ENCODE measurements at places on chromosomes 7 and 10.

DNA sequence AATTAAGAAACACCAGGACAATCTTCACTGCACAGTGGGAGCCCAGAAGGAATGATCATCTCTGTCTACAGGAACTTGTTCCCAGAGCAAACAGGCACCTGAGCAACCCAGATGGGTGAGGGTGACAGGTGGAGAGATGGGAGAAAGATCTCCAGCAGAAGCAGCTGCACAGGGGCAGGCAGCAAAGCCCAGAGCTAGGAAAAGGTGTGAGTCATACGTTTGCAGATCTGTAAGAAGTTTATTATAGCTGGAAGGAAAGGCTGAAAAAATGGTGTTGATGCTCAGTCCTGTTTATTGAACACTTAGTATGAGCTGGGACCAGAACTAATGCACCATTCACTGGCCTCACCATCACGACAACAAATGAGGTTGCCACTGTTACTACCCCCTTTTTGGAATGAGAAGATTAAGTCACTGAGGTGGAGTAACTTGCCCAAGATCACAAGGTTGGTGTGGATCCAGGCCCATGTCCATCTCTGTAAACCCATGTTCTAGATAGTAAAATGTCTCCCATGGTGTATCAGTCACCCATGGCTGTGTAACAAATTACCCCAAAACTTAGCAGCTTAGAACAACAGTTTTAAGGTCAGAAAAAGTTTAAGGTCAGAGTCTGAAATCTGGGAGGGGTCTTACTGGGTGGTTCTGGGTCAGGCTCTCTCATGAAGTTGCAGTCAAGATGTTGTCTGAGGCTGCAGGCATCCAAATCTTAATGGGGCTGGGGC, 506.9 kb downstream of the RPS24 start:
- no peak for DNase-seq

DNA sequence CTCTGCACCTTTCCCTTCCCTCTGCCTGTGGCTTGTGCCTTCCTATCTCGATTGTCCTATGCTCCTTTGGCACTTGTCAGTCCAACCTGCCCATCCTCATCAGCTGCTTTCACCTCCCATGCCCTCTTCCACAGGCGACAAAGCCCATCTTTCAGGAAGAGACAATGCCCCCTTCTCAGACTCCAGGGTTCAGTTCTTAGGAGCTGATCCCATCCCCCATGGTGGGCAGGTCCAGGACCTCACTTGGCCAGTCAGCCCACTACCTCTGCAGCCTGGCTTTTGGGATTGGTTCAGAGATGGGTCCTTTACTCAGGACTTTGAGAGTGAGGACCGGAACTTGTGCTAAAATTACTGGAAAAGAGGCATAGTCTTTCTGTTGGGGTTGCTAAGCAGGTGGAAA, 74.0 kb upstream of the NANOS1 start:
- DNase-seq: no peak

DNA sequence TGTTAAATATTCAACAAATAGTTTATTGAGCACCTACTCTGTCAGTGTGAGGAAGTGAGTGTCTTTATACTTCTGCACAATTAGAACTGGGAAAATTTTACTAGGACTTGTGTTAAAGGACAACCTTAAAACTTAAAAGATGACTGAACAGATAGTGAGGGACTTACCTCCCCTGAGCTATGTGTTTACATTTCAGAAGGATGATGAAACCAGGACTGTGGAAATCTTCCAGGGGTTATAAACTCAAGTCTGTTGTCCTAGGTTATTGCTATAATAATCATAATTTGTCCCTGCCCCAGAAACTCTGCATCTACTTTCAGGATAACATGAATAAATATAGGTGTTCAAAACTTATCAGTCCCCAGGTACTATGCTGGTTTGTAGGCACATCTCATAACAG, 261.0 kb upstream of the MKLN1 start:
- no peak for DNase-seq

GRCh38 chr7:8175929-8176369, 86.0 kb downstream of the ICA1 start:
- DNase-seq: no peak

DNA sequence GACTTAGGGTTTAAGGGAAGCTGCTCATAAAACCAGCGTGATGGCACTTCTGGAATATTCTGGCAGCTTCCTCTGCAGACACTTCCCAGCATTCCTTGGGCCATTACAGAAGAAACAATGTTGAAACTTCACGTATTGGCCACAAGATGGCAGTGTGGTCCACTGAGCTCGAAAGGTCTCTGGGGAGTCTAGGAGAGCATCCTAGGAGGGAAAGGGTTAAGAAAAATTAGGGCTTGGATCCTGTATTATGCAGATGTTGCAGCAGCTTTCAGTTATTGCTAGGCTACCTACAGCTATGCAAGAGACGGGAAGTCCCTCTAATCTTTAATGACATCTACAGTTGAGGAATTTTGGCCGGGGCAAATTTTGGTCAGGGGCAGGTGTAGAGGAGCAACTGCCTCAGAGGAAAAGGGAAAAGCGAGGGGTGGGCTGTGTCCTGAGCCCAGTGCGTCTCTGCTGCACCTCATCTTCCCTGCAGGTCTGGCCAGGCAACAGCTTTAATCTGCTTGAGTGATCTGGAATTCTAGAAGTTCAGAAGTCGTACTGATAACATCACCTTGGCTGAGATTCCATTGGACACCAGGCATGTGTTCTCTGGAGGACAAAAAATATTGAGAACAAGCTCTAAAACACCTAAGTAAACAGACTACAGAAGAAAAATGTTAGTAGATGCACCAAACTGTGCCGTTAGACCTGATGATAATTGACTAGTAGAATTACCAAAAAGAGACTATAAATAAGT, 220.8 kb upstream of the PRSS58 start:
- DNase-seq: no peak

DNA sequence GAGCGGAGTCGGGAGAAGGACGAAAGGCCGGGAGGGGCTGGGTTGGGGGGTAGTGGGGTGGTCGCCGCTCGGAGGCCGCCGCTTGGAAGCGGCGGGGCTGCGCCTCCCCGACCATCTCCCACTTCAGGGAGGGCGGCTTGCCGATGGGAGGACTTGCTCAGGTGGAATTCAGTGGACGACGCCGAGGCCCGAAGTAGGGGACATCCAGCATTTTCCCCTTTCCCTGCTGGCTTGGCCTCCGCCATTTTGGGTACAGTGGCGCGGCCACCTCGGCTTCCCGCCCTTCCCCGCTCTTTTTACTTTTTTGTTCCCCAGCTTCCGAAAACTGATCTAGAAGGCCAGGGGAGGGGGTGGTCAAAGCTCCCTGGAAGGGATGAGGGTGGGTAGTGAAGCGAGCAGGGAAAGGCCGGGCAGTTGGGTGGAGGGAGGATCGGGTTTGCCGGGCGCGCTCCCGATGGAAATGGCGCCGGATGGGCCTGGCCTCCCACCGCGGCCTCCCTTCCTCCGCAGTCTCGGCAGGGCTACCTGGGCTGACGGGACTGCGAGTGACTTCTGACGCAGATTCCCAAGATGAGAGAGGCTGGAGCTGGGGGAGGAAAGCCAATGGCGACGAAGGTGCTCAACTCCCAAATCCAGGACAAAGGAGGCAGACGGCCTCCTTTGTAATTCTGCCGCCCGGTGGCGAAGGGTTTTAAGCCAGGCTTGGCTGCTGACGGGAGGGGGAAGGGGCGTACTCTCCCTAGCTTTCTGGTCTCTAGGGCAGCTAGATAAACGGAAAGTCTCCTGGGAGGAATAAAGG, at the start of gene PBLD:
Gene PBLD, minus strand, starts transcription at position 670 of the 799 bp plus-strand sequence. CDS start 26,084 bp downstream, outside the sequence.
- DNase-seq: peak; percentile 7

DNA sequence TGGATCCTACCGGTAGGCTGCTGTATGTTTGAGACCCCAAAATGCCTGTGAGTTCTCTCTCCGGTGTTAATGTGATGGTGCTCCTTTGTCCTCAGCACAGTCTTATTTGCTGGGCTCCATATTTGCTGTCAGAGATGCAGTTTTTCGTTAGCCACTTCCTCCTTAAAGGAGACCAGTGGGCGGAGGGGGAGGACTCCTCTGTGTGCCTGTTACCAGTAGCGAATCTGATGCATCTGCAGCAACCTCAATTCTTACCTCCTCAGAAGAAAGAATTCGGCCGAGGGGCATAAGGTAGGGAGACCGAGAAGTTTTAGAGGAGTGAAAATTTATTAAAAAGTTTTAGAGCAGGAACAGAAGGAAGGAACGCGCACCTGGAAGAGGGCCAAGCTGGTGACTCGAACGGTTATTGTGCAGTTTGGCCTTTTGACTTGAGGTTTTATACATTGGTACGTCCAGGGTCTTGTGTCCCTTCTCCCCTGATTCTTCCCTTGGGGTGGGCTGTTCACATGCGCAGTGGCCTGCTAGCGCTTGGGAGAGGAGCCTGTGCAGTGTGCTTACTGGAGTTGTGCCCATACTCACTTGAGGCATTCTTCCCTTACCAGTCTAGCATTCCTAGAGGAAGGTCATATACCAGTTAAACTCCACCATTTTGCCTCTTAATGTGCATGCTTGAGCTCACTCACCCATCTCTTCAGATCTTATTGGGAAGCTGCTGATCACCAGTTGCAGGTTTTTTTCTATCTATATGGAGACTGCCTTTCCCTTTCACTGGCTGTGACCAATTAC, 49.5 kb downstream of the GNAI1 start:
- DNase-seq: no peak

DNA sequence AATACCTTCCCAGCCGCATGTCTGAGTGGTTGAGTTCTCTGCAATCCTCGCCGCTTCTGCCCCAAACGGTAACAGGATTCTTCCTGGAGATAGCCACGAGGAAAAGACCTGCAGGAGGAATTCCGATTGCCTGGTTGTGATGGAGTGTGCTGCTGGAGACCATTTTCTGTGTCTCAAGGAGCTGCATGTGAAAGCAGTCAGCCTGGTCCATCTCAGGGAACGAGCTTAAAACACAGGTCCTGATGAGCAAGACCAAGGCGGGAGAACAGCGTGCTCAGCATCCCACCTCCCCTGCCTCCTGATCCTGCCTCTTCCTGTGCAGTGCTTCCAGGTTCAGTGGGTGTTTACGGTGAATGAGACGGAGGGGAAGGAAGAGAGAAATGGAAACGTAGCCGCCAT, 26.5 kb downstream of the VIPR2 start:
- no peak for DNase-seq

GRCh38 chr10:74932648-74933047, 106.2 kb downstream of the KAT6B start:
- no peak for DNase-seq

DNA sequence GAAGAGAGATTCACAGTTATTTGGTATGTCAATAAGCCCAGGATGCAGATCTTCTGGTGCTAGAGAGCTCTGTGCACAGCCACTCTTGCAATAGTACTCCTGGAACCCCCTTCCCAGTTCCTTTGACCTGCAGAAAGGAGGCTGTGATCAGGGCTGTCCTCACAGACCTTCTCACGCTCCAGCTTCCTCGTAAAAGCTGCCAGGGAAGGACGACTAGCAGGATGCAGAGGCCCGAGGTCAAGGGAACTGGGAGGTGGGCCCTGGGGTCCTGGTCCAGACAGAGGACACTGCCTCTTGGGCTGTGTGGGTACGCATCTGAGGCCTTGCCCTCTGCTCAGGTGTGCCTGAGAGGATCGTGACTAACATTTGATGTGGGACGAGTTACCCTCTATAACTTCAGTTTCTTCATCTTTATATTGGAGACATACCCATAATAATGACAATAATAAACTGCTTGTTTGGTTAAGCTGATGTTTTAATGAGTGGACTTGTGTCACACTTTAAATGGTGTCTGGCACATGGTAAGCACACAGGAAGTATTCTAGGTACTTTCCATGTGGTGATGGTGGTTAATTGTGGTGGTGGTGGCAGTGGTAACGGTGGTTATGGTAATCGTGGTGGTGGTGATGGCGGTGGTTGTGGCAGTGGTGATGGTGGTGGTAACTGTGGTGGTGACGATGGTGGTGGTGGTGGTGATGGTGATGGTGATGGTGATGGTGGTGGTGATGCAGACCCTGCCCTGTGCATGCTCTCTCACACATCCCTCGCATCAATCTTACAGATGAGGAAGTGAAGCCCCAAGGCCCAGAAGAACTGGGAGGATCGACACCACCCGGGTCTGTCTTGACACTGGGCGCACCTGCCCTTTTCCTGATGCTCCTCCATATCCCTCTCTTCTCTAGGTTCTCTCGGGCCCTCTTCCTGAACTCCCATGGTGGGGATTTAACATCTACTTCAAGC, 235.2 kb upstream of the GRB10 start:
- DNase-seq: no peak

DNA sequence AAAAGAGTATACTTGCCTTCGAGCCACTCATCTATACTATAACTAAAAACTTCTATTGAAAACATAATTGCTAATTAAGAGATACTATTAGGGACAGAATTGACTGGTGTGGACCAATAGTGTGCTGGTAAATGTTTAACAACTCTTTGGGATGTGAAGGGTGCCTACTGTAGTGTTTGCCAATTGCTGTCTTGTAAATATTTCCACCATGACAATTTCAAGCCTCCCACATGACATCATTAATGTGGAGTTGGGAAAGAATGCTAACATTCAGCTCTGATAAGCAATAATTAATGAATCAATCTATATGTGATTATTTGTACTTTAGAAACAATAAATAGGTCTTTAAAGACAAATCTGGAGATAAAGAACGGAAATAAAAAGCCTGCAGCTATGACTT, 136.8 kb downstream of the DGKB start:
- DNase-seq: no peak

GRCh38 chr7:34041707-34042106, 136.4 kb downstream of the BMPER start:
- no peak for DNase-seq
